ENCODE measurements at places on chromosomes 12 and 14.

DNA sequence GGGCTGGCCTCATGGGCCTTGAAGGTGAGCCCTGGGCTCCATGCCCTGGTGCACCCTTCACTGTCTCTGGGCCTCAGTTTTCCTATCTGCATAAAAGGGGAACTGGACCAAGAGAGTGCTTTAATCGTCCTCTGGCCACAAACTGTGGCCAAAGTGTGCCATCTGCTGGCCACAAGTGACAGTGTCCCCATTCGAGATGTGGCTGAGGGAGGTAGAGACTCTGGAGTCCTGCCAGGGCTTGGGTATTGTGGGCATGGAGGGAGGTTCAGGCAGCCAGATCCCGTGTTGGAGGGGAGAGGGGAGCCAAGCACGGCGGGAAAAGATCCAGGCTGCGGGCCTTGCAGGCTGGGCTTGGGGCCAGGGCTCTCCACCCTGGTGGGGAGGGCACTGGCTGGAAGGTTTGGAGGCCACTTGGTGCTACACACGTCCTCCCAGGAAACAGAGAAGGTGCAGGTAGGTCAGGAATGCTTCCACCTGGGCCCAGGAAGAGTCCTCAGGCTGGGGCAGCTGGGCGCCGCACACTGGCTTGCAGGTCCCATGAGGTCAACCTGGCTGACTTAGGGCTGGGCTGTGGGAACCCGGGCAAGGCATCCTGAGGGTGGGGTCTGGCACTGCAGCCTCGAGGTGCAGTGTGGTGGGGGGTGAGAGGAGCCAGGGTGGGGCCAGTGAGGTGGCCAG is 7.3 kb upstream of the KIF26A start:
- DNase-seq: no peak

DNA sequence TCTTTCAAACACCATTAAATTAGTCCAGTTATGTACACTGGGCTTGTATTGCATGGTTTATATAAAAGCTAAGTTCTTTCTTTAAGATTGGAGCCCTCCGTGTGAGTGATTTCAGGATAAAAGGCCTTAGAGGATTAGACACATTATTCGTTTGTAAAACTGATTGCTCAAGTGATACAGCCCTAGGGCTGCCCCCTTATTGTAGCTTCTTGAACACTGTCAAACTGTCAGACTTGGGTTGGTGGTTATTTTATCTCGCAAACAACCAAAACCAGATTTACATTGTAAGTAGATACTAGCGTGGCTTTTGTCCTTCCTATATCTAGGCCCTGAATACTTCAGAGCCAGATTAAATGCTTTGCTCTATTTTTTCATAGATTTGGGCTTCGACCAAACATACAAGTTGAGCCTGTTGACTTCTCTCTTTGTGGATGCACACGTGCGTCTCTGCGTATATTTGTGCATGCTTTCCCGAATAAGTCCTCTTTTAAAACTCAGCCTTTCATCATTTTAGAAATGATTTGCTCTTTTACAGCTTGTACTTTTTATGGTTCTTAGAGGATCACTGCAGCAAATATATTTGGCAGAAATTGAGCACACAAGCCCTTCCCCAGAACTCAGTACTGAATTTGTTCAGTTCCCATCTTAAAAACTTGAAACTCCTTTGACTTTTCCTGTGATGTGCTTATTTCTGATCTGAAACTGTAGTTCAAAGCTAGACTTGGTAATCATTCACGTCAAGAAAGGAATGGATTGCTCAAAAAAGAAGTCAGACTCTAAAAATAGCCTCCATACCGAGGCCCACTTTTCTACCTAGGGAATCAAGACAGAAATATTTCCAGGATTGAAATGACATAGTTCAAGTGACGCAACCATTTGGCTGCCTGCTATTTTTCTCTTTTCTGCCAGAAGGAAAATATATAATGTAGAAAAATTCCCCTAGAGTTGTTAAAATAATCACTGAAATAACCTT is 129.5 kb downstream of the ETV6 start:
- DNase-seq: no peak

DNA sequence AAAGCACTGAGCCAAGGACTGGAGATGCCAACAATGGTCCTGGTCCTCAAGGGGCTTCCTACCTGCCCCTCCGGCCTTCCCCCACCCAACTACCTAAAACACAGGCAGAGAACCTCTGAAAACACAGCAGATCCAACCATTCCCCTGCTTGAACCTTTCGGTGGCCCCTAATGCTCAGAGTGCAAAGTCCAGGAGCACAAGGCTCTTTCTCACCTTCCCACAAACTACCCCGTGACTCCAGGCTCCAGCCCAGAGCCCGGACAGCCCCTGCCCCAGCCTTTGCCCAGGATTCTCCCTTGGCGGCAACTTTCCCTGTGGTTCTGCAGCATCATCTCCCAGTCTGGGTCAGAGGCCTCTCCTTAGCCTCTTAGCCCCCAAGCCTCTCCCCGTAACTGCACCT is 1.6 kb upstream of the CD9 start:
- no peak for DNase-seq

DNA sequence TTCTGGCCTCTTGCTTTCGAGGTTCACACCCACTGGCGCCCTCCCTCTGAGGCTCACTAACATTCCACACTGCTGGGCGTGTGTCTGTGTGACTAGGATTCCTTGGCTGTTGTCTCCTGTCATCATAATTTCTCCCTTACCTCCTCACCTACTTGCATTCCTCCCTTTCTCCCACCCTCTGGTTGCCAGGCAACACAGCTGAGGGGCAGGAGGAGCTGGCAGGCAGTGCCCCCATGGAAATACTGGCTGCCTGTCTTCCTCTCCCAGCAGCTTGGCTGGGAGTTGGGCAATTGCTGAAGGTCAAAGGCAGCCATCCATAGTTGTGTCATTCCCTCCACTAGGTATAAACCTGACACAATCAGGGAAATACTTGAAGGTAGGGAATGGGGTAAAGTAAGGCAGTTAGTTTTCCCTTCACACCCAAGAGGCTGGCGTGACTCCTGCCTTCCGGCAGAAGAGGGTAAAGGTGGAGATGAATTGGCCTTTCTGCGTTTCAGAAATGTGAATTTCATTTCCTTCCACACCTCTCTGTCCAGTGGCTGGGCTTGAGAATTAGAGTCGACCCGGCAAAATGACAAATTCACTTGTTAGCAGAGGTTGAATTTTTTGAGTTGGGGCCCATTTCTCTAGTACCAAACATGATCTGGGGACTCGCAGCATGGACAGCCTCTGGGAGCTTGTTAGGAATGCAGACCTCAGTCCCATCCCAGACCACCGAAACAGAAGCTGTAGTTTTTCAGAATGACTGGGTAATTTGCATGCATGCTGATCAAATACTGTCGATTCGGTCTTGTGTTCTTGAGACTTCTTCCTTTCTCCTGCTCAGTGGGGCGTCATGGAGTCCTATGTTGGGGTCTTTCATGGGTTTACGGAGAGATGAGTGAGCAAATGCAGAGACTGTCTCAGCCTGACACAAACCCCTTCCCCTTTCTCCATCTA is 24.3 kb upstream of the EMP1 start:
- no peak for DNase-seq

DNA sequence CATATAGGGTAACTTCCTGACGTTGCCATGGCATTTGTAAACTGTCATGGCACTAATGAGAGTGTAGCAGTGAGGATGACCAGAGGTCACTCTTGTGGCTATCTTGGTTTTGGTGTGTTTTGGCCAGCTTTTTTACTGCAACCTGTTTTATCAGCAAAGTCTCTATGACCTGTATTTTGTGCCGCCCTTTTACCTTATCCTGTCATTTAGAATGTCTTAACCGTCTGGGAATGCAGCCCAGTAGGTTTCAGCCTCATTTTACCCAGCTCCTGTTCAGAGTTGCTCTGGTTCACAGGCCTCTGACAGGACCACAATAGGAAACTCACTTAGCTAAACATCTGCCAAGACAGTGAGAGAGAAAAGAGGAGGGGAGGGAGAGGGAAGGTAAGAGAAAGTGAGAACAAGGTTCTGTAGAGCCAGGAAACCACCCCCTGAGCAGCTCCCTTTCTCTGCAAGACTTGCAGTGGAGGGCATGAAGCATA is 64.8 kb upstream of the PLEKHG3 start:
- DNase-seq: no peak

DNA sequence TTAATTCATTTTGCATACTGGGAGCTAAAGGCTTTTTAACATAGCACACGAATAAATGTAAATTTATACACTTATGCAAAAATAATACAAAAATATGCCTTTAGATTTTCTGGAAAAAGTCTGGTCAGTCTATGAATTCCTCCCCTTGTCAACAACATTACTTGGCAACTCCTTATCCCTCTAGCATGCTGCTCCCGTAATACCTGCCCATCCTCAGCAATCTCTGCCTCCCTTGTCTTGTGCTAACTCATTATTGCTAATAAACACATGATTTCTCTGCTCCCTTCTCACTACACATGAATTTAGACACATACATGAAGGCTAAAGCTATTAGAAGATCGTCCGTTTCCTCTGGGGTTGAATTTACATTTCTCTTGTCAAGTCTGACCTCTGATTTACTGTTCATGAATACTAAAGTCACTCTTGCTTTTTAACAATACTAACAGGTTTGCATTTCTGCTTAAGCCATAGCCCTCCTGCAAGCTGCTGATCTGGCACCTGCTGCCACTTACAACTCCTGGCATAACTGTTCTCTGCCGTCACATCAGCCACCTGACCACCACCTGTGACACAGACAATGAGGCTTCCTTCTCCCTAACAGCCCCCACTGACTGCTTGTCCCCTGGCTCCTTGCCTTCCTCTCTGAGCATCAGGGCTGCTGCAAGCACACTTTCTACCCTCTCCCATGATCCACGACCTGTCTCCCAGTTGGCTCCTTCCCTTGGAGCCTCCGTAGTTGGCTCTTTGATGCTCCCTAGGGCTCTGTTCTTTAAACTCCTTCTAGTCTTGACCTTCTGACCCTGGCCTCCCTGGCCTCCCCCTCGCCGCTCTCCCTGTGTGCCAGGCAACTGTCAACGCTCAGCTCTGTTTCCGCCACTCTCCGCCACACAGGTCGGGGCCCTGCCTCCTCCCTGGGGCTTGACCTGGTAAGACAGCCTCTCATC is 177.6 kb downstream of the CALM1 start:
- no peak for DNase-seq

- no peak for DNase-seq
Observed at GRCh38 chr14:68270342-68270741, 450.8 kb downstream of the RAD51B start.

- no peak for DNase-seq
Observed at GRCh38 chr12:109305547-109305946, 3.5 kb downstream of the FOXN4 start.

GRCh38 chr14:27096091-27096490 is 498.3 kb upstream of the NOVA1 start:
- no peak for DNase-seq

DNA sequence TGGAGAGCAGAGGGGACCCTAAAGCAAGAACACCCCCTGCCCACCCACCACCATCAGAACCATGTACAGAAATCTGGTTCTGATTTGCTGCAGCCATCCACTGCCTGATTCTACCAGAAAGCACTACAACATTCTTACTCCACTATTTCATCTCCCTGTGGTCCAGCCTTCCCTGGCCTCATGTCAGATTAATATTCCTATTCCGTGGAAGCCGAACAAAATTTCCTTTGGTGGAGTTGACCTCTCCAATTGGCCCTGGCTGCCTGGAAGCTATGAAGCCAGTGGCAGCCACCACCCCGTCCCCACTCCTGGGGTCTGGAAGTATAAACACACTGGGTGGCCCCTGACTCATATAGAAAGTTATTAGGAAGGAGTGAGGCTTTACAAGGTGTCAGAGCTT is 60.2 kb downstream of the ANO2 start:
- DNase-seq: no peak

GRCh38 chr14:104299993-104300761 is 161.8 kb downstream of the KIF26A start:
- no peak for DNase-seq

GRCh38 chr12:119258556-119258955 is 76.0 kb upstream of the CCDC60 start:
- DNase-seq: no peak

GRCh38 chr12:116299064-116299463 is 21.6 kb upstream of the MED13L start:
- DNase-seq: no peak

- DNase-seq: no peak
Observed at GRCh38 chr12:63862187-63862968, 17.9 kb downstream of the SRGAP1 start.

DNA sequence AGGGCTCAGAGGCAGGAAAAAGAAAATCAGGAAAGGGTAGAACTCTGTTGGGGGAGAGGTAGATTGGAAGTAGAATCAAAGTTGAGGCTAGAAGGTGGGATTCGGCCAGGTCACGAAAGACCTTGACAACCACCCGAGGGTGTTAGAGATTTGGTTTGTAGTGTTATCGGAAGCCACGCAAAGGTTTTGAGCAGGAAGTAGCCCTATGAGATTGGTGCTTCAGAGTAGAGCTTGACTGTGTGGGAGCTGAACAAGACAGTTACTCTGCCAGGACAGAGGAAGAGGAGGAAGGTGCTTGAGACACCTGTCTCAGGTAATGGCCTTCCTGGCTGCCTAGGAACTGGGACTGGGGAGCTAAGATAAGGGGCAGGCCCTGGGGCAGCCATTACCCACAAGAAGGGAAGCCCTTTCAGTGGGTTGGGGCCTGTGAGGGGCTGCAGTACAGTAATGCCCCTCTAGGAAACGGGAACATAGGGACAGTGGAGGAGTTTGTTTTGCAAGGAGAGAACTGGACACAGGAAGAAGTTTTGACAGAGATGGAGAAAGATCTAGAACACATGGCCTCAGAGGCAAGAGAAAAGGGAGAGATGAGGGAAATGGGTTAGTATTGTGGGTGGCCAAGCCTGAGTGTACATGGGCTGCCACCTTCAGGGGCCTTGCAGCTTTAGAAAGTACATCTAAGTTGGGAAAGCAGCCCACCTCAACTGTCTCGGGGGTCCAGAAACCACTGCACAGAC is 73.5 kb downstream of the RIN3 start:
- DNase-seq: no peak

- no peak for DNase-seq
Observed at GRCh38 chr12:46886541-46887041, 60.8 kb upstream of the SLC38A4 start.

DNA sequence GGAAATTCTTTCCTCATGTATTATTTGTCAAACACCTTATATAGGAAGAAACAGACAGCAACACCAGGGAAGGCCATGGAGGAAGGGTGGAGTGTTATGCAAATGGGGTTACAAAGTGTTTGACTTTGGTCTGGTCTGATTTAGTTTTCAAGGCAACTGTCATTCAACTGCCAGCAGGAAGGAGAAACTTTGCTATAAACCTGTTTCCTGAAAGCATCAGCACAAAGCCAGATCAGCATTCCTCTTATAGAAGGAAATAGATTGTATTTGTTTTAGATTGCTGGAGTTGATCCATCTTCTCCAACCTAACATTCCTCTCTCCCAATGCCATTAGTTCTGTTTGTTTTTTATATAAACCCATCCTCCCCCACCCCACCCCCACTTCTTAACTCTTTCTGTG is 65.7 kb downstream of the STAB2 start:
- no peak for DNase-seq

All from NCI-H2227 treated with DMSO at 0.1 percent for 48 hours (cell line).